ENCODE measurements at places on chromosomes 12 and 14.
A peak's percentile ranks its signal among the peaks of the same experiment; 100 is the strongest.

DNA sequence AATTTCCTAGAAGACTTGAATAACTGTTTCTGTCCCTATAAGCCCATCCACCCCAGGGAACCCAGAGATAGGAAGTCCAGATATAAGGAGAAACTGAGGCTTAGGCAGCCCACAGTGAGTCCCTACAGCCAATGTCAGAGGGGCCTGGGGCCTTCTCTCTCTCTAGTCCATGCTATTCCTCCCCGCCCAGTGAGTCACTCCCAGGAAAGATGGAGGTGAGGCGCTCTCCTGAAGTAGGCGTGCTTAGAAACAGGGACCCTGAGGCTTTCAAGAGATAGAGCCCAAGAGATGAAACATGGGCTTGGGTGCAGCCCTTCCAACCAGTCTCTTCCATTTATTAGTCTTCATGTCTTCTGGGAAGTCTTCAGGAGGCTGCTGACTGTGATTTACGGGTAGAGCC lies 2.3 kb upstream of the SMUG1 start:
- DNase-seq: no peak

- no peak for DNase-seq
These were observed 5.6 kb downstream of the KRR1 start for GRCh38 chr12:75505706-75506312.

DNA sequence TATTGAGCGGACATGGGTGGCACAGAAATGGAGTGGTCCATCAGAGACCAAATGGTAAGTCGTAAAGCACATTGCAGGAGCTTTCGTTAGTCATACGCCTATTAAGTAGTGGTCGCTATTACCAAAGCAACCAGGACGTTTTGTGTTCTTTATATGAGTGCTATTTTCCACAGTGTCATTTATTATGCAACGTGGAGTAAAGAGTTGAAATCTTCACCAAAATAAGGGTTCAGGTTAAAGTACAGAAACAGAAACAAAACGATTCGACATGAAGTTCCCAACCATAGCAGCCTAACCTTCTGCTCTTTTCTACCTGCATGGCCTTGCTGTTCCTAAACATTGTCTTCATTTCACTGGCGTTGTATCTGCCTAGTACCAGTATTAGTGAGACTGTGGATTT lies 20.1 kb upstream of the FGD4 start:
- DNase-seq: no peak

DNA sequence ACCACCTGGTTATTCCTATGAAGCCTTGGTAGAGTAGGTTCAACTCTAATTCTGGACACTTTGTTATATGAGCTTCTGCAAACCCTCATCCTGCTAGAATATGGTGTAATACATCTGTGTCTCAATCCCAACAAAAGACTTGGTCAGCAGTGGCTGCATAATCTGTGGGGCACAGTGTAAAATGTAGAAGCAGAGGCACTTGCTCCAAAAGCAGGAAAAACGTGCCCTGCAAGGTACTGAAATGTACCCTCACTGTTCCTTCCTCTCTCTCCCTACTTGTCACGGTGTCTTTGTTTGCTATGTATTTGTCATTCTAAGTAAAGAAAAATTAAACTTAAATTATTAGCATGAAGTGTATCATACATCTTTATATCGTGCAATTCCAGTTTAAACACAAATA lies 267.9 kb downstream of the BCL11B start:
- no peak for DNase-seq

DNA sequence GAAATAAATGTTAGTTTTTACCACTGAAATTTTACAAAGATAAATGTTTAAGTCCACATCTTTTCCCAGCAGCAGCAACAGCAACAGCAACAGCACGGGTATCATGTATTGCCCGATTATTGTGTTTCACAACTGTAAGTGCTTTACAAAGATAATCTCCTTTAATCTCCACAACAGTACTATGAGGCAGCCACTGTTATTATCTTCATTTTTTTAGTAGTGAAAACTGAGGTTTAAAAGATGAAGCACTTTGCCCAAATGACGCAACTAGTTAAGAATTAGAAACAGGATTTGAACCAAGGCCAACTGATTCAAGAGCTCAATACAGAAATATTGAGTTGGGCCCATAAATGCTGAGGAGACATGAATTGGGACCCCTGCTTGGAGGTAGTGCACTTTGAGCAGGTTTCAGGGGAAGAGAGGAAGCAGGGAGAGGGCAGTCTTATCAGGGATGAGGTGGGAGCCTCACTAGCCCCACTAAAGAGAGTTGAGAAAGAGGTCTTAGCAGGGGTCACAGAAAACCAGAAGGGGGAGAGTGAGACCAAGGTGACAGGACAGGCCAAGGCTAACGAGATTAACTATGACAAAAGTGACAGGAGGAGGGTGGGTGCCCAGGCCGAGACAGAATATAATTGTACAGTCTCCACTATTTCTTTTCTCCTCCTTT lies 15.3 kb downstream of the KRT2 start:
- DNase-seq: no peak

GRCh38 chr12:22653075-22653474 lies 28.1 kb downstream of the ETNK1 start:
- DNase-seq: no peak

- no peak for DNase-seq
These were observed 217.4 kb upstream of the PWP1 start for GRCh38 chr12:107468182-107468581.

GRCh38 chr14:87696485-87696884 lies 296.5 kb downstream of the GALC start:
- no peak for DNase-seq

DNA sequence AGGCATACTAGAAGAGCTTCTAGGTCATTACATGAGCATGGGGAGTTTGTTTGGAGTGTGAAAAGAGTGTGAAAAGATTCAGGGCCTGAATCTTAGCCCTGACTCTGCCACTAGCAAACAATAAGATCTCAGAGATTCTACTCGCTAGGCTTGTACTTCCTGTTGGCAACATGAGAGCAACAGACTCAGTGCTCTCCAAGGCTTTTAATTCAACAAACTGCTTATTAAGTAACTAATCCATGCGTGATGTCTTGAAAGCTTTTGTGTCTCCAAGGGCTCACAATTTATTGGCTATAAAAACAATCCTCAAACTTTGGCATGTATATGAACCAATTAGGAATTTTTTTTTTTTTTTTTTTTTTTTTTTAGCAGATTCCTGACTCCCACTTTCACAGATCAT lies 105.1 kb downstream of the STXBP6 start:
- no peak for DNase-seq

DNA sequence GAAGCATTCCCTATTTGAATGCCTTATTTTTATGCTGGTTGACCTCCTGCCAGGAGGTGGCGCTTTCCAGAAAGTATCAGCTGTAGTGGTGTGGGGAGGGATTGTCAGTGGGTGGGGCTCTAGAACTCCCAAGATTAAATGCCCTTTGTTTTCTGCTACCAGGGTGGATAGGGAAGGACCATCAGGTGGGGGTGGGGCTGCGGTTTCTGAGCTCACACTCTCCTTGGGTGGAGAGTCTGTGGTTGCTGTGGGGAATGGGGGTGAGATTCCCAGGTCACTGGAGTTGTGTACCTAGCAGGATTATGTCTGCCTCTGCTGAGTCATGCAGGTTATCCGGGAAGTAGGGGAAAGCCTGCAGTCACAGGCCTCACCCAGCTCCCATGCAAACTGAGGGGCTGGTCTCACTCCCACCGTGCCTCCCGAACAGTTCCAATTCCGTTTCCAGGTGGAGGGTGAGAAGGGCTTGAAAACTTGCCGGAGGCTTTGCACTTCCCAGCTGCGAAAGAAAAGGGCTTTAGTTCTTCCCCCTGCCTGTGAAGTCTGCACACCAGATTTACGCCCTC lies 68.3 kb downstream of the ALG10B start:
- no peak for DNase-seq

GRCh38 chr14:90617961-90618360 lies 198.3 kb downstream of the TTC7B start:
- no peak for DNase-seq

- no peak for DNase-seq
These were observed 114.3 kb downstream of the SSPN start for GRCh38 chr12:26309634-26310033.

GRCh38 chr12:119207063-119207560 lies 28.4 kb downstream of the HSPB8 start:
- no peak for DNase-seq

DNA sequence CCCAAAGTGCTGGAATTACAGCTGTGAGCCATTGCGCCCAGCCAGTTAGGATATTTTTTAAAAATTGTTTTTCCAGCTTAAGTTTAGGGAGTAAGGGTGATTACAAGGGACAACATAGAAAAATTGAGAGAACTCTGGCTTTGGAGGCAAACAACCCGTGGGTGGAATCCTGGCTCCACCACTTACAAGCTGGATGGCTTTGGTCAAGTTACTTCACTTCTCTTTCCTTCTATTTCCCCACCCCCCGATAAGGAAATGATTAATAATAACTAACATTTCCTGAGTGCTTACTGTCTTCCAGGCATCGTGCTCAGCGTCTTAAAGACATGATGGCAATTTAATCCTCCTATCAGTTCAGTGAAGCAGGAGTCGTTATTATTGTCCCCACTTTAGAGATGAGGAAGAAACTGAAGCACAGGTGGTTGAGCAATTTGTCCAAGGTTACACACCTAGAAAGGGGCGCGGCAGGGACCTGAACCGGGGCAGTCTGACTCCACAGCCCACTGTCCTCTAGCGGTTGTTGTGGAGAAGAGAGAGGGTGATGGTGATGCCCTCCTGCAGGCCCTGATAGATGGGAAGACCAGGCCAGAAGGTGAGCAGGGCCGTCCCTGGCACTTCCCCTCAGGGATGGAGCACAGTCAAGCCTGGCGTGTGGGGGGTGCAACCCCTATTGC lies 16.7 kb upstream of the FAIM2 start:
- no peak for DNase-seq

DNA sequence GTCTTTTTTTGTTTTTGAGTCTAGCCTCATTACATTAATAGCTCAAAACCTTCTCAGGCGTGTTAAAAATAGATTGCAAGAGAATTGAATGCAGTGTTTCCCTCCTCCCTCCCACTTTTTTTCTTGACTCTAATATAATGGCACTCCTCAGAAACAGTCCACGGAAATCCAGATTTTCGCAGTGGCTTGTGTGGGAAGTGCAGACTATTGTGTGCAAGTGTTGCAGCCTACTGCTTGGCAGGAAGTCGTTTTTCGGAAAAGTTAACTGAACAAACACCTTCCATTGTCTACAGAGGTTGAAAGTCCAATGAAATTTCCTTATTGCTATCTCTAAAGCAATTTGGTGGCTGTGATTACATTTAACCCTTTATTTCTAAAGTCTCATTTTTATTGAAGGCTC lies 147.9 kb upstream of the E2F7 start:
- DNase-seq: no peak

DNA sequence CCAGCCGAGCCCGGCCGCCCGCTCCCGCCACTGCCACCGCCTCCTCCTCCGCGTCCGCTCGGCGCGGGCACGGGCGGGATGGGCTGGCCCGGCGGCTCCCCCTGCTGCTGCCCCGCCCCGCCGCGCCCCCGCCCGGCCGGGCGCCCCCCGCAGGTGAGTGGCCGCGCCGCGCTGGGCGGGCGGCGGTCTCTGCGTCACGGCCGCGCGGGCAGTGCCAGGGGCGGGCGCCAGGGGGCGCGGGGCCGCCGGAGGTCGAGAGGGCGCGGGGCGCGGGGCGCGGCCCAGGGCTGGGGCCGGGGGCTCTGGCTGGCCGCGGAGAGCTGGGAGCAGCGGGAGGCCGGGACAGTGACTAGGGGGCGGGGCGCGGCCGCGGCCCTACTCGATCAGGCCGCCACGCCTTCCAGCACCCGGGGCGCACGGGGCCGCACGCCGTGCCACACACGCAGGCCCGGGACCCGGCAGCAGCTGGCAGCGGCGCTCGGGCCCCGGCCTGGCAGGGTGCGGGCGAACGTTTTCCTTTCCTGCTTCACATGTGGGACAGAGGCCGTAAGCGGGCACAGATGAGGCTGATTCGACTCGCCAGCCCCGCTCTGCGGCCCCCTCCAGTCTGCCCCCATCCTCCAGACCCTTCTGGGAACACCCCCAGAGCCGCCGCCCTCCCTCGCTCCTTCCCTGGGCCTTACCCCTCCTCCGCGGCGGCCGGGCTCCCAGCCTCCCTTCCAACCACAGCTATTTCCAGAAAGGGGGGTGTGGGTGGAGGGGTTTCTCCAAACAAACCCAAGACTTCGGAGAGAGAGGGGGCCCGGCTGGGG lies 2.4 kb upstream of the TNS2 start:
- peak; percentile 68 for DNase-seq

DNA sequence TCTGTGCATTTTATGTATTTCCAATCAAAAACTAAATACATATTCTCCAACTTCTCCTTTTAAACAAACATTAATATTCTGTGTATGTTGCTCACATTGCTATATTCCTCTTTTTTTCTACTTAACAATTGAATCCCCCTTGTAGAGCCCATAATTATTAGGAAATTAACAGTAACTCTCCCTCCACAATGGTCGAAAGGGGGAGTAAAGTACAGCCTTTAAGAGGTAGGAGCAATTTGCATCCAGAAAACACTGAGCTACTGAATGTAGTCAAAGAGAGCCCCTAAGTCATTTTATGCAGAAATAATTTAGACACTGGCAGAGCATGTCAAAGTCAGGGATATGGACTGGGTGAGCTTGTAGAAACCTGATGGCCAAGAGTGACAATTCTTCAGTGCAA lies 57.2 kb upstream of the SCN8A start:
- DNase-seq: no peak

DNA sequence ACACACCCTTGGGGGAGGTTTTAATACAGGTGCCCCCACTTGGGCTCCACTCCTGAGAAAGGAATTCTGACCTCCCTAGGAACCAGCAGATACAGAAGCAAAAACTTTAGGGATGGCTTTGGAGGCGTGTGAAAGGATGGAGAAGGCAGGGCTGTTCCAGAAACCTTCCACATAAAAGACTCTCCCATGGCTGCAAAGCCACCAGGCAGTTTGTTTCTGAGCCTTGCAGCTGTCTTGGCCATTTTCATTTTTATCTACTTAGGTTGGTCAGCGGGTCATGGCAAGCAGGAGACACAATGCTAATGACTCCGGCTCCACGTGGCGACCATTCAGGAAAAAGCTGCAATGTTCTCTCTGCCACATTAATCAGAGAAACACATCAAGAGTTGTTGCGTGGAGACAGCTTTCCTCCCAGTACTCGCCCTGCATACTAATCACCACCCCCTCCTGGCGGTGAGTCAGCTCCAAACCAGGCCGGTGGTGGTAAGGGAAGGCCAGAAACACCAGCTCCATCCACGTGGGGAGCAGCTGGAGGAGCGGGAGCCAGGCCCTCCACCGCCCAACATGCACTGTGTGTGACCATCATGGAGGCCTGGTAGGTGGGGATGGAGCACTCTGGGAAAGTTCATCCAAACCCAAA lies 30.9 kb upstream of the IRF2BPL start:
- no peak for DNase-seq

DNA sequence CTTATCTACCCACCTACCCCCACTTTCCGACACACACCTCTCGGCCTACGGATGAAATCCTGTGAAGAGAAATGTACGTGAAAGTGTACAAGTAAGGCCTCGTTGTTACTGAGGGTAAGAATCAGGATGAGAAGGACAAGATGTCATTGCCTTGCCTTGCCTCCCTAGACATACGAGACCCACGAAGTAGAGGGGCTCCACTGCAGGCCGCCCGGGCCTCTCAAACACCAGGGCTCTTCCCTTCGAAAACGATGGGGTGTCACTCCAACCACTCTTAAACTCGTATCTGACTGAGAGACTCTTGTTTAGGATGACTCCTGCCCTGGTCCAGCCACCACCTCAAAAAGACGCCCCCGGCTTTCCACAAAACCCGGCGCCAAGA lies 498 bp downstream of the RACGAP1 start:
- no peak for DNase-seq

Data from CD4-positive, alpha-beta T cell treated with Interleukin-15 for 1 hour (primary cell).